ENCODE measurements at places on chromosomes 2 and 18.

DNA sequence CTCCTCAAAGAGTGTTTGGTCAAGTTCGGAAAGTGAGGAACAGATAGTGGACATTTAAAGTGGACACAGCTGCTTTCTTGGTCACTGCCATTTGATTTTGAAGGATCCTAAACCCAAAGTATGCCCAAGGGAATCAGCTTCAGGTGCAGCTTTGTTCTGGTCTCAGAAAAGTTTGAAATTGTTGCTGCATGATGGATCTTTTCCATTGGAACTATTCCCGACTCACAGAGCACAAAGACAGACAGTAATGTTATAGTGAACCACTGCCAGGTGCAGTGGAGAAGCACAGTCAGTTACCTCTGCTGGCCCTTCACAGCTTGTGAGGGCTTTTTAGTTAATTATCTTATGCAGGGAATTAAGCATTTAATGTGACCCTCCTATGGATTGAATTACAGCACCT lies 301.7 kb downstream of the PHLPP1 start:
- DNase-seq, result no peak

GRCh38 chr2:135773917-135774316 lies 32.3 kb downstream of the UBXN4 start:
- DNase-seq, result no peak

GRCh38 chr2:165293440-165294420 lies 54.5 kb downstream of the SCN2A start:
- peak; percentile 6 for DNase-seq

DNA sequence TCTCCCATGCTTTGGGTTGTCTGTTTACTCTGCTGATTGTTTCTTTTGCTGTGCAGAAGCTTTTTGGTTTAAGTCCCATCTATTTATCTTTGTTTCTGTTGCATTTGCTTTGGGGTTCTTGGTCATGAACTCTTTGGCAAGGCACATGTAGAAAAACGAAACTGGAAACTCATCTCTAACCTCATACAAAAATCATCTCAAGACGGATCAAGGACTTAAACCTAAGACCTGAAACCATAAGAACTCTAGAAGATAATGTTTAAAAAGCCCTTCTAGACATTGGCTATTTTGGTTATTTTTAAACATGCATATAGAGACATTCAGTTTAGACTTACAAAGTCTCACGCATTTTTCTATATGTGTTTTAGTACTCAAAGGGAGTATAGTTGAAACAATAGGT lies 1164.3 kb upstream of the GYPC start:
- DNase-seq, result no peak

- no peak for DNase-seq
These were observed 19.0 kb downstream of the ETAA1 start for GRCh38 chr2:67416136-67416535.

- DNase-seq, result no peak
These were observed 89.0 kb downstream of the GREB1L start for GRCh38 chr18:21331065-21331464.

GRCh38 chr18:45336448-45336847 lies 278.8 kb upstream of the SLC14A2 start:
- no peak for DNase-seq

- DNase-seq, result no peak
These were observed 38.2 kb upstream of the ASNSD1 start for GRCh38 chr2:189623049-189623448.
